Left ventricle myocardium superior (tissue), 1 donor: ENCODE measurements at places on chromosomes 1 and 21.

DNA sequence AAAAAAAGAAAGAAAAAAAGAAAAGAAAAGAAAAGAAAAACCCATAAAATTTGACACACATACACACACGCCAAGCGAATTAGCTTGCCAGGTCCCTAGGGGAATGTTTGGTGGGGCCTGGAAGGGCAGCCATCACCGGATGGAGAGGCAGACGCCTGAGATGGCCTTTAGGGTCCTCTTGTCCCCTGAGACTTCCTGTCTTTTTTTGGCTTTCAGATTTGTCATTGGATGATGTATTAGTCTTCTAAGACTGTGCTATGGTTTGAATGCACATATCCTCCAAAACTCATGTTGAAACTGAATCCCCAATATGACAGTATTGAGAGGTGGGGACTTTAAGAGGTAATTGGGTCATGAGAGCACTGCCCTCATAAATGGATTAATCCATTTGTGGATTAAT is 211.8 kb downstream of the TOMM20 start:
- DNase-seq: no peak

GRCh38 chr1:50333595-50333974 is 89.7 kb downstream of the DMRTA2 start:
- DNase-seq: peak; percentile 78

- no peak for DNase-seq
Observed at GRCh38 chr1:227917081-227917950, 30.4 kb downstream of the WNT9A start.

DNA sequence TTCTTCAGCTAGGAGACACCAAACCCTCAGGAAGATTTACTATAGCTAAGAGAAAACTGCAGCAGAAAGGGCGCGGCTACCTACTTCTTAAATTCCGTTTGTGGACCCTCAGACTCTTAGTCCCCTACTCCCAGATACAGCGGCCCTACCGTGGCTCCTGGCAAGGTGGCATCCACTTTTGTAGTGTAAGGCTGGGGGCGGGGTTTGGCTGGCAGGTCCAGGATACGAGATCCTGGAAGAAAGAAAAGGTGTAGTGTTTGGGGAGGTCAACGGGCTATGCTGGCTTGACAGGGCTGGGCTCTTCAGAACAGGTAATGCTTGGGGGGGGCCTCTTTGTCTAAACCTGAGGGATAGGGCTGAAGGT is 280 bp downstream of the CREB3L4 start:
- DNase-seq: peak; percentile 59

GRCh38 chr21:34820051-34820450 is 151.3 kb downstream of the CLIC6 start:
- no peak for DNase-seq

DNA sequence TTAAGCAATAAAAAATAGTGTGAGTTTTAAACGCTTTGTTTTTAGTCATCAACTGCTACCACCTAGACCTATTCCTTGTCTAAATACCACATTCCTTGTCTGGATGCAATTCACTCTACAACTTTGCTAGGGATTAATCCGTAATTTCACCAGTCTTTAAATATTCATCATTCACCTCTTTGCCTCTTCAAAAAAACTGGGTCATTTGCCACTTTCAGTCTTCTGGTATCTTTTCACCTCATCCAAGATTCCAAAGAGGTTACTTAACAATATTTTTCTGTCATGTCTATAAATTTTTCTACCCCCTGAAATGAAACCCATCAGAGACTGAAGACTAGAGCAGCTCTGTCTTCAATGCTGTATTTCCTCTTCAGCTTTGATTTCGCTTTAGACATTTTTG is 9.5 kb downstream of the PALMD start:
- DNase-seq: no peak

DNA sequence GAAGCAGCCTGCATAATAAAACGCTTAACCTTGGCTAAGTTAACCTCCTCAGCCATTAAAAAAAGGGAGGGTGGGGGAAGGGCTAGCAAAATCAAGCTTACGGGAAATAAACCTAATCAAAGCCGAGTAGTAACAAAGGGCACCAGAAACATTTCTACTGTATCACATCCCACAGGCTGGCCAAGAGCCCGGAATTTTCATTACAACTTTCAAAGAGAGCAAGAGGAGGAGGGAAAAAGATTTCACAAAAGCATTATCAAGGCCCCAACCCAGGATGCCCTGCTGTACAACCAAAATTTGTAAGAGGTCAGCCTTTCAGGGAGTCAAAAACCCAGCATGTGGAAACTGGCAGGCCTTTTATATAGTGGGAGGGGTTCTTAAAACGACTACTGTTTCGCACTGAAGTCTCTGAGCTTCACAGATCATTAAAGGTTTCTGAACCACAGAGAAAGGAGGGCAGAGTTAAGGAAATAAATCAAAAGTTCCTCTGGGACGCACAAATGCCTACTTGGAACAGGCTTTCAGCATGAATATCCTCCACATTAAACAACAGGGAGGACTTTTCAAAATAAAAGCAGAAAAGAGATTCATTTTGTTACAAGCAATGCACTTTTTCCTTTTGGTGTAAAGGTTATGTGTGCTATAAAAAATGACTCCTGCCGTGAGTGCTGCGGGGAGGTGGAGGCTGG is 90.4 kb downstream of the SLC45A1 start:
- DNase-seq: peak; percentile 60

DNA sequence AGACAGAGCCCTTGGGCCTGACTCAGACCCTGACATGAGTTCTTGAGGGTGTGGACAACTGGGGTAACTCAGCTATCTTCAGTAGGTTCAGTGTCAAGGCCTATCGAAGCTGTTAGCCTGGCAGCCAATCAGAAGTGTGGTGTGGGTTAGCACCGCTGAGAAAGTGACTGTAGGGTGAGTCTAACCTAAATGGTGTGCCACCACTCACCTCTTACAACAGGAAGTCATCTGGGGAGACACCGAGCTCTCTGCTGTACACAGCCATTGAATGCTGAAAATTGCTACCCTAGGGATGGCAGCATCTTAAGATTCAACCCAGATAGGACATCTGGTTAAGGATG is 44.6 kb downstream of the RASSF5 start:
- no peak for DNase-seq

GRCh38 chr1:29415156-29415830 is 179.0 kb downstream of the PTPRU start:
- DNase-seq: no peak

DNA sequence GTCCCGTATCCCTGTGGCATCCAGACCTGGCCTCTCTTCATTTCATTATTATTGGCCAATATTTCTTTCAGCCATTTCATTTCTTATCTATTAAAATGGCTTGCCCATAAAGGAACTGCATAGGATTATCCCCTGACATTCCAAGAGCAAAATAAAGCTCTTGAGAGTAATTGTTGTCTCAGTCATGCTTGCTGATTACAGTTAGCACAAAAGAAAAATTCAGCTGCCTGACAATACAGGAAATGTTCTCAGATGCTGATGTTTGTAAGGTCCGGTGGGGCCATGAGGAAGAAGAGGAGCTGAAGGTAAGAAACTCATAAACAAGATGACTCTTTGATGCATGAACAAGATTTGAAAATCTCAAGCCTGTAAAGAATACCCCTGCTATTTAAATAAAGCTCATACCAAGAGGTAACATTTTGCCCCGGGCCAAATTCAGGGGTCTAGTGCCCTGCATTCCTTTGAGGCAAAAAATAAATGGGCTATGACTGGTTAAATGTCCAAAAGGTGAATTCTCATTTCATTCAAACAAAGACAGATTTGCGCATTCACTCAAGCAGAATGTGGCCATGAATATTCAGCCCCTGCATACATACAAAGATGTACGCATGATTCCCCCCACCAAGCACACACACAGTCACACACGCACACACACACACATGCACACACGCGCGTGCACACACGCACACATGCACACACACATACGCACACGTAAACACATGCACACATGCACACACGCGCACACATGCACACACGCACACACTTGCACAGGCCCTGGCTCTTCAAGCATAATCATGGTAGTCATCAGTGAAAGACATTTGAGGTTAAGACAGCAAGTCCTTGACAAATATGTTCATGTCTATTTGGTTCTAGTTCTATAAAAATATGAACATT is 44.8 kb downstream of the KCNJ15 start:
- DNase-seq: no peak

- no peak for DNase-seq
Observed at GRCh38 chr1:160578525-160579191, 638 bp downstream of the CD84 start.
